ENCODE measurements at places on chromosomes 3 and 15.
A peak's percentile ranks its signal among the peaks of the same experiment; 100 is the strongest.

GRCh38 chr15:88661761-88662556 lies 23.1 kb downstream of the ISG20 start:
- DNase-seq: no peak

DNA sequence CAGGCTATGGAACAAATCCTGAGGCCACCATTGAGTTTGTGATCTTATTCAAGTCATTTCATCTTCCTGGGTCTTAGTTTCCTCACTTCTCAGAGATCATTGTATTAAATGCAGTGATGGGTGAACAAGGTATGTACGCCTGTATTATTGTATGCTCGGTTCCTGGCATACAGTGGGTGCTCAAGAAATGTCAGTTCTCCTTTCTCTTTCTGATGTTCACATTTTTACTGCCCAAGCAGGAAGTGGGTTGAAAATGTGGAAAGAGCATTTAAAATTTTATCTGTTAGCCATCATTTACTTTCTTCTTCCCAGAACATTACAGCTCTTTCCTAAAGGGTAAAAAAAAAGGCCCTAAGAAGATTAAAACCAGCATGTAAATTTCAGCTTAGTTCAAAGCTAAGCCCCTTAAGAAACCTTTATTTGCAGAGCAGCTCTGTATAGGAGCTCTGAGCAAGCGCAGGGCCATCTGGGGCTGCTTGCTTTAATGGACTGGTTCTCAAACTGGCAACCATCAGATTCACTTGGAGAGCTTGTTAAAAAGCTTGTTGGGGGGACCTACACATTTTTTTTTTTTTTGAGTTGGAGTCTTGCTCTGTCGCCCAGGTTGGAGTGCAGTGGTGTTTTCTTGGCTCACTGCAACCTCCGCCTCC lies 179.4 kb downstream of the CHST2 start:
- DNase-seq: no peak

- DNase-seq: no peak
These were observed 183.9 kb downstream of the PDCD6IP start for GRCh38 chr3:33982269-33982798.

GRCh38 chr3:151443583-151443982 lies 17.3 kb downstream of the IGSF10 start:
- DNase-seq: no peak

DNA sequence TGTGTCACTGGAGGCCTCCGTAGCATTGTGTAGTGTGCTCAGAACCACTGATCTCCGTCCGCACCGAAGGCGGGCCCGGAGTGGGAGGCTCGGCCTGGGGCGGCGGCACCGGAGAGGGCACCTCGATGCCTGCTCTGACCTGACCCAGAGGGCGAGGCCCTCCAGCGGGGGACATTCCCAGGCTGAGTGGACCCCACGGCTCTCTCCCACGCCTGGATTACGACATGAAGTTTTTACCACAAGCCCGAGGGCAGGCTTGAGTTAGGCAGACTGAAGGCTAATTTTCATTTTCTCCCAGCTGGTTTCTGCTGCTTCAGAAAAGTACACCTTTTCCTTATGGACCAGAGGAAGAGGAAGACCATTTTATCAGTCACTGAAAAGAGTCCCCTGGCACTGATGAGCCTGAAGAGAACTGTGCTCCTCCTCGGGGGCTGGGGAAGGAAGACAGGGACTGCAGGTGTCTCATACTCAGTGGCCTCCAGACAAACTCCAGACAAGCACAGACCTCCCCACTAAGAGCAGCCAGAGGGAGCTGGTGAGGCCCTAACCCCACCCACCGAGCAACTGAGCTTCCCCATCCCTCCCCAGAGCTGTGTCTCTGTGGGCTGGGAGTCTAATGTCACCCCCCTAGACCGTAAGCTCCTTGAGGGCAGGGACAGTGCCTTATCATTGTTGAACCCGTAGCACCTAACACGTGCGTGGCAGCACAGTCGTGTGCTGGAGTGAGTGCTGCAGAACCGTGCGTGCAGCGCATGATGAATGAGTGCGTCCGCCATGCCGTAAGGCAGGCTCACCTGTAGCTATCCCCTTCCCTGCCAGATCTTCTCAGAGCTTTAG lies 74.5 kb upstream of the BLM start:
- no peak for DNase-seq

DNA sequence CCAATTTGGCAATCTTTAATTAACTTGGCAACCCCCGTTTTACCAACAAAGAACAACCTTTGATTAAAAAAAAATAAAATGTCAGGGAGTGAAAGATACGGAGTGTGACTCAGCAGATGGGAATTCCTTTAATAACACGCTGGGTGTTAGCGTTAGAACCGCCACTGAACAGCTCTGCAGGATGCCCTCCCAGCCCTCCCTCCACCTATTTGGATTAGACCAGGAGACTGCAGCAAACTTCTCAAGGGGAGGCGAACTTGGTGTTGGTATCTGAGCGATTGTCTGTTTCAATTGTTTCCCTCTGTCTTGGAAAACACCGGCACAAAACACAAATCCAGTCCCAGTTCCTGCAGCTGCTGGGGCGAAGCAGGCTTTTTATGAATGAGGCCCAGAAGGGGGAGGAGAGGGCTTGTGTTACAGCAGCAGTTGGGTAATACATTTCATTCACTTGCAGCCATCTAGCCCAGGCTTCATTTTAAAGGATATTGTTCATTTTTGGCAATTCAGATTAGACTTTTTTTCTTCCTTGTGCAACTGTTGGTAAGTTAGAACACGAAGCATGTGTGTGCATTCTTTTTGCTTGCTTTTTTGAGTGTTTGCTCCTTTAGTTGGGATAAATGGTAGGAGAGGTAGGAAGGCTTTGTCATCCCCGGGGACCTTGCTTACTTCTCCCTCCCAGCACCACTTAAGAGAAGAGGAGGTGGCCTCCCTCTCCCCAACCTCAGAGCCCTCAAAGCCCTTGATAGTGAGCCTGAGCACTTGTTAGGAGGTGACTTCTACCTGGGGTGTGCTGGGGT lies 152.3 kb downstream of the IGF1R start:
- peak; percentile 27 for DNase-seq

DNA sequence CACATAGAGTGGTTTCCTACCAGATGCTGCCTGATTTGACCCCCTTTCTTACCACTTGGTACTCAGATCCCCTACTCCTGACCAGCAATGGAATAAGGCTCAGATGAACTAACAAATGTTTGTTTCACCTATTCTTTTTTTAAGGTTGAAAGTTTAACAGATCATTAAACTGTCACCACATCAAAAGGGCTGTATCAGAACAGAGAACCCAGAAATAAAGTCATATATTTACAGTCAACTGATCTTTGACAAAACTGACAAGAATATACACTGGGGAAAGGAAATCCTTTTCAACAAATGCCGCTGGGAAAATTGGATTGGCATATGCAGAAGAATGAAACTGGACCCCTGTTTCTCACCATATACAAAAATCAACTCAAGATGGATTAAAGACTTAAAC lies 56.0 kb downstream of the GPR176 start:
- no peak for DNase-seq

DNA sequence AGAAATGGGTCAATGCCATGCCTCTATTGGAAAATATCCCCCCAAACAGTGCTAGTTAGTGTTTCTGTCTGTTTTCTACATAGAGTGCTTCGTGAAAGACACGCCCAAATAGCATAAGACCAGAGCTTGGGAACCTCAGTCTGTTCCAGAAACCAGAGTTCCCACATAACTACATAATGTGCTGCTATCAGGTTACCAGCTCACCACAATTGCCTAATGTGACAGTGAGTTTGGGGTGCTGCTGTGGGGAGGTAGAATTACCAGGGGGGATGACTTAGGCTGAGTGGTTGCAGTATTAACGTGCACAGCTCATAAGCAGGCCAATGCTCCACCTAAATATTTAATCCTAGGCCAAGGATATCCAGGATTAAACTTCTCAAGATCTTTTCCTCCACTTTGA lies 39.2 kb downstream of the DUT start:
- DNase-seq: no peak

- no peak for DNase-seq
These were observed 11.1 kb downstream of the TLE3 start for GRCh38 chr15:70086636-70087035.

- DNase-seq: no peak
These were observed 6.7 kb downstream of the C3orf22 start for GRCh38 chr3:126551839-126552687.

DNA sequence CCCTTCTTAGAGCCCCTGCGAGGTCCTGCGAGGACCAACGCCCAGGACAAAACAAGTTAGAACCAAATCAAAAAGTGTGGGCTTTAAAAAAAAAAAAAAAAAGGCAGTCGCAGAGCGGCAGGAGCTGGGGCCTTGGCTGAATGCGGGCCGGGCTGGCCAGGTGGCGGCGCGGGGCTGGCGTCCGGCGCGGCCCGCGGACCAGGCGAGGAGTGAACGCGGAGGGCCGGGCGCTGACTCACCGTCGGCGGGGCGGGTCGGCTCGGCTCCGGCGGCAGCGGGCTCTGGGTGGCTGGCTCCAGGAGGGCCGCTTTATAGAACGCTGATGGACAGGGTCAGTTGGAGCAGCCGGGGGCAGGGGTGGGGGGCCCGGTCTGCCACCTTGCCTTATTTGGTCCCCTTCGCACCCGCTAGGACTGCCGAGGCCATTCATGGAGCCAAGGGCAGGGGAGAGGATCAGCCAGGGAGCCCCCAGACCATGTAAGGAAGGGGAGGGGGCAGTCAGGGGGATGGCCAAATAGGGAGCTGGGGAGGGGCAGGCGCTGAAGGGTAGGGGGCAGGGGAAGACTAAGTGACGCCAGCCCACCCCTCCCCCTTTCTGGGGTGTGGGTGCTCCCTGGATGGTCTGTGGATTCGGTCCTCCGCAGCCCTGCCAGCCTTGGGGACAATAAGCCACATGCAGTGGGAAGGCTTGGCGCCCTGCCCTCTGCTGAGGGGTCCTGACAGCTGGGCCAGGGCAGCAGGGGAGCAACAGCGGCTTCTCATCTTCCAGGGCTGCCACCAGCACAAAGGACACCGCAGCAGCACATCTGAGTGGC lies at the start of gene ACTC1:
Gene ACTC1 (minus strand): TSS at position 283 of the 815 bp plus-strand sequence. CDS start 741 bp downstream, outside the sequence.
- DNase-seq: no peak

DNA sequence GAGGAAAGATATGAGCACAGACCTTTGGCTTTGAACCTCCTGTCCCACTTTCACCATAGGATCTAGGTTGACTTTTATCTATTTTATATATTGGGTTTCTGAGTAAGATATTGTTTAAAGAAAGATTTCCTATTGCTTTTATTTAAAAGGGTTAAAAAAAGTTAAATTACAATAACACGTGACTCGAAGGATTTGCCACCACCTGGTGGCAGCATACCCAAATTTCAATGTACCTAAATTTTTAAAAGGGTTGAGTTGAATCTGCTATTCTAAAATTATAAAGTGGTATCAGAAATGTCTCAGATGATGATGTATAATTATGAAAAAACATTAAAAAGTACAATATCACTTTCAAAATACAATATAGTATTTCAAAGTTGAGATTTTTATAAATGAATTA lies 368.4 kb downstream of the MECOM start:
- no peak for DNase-seq

DNA sequence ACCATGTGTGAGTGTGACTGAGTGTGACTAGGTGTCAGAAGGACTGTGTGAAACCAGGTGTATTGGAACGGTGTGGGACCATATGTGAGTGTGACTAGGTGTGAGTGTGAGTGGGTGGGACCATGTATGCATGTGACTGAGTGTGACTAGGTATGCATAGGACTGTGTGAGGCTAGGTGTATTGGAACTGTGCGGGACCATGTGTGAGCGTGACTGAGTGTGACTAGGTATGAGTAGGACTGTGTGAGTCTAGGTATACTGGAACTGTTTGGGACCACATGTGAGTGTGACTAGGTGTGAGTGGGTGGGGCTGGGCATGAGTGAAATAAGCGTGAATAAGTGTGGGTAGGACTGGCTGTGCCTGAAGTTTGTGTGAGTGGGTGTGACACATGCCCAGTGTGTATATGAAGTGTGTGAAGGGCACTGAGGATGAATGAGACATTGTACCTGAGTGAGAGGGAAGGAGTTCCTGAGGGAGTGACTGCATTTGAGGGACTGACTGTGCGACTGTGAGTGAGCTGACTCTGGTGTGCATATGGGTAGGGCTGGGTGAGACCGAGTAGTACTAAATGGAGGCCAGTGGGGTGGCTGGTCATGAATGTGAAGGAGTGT lies 247.0 kb upstream of the CCDC54 start:
- no peak for DNase-seq

DNA sequence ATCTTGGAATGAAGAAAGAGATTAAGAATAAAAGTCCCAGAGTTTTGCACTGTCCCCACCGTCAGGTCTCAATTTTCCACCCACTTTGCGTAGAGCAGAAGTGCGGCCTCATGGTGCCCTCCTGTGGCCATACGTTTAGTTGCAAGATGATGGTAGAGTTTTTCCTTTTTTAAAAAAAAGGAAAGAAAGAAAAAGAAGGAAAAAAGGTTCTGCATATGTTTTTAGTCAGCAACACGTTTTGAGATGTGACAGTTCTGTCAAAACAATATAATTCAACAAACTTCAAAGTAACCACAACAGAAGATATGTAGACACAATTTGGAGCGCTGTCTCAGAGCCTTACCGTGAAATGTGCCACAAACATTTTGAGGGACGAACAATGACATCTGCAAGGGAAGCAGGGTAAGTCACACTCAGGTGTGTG lies 24.6 kb downstream of the EBLN2 start:
- DNase-seq: no peak

- no peak for DNase-seq
These were observed 143.2 kb upstream of the TLE3 start for GRCh38 chr15:70240820-70241430.

DNA sequence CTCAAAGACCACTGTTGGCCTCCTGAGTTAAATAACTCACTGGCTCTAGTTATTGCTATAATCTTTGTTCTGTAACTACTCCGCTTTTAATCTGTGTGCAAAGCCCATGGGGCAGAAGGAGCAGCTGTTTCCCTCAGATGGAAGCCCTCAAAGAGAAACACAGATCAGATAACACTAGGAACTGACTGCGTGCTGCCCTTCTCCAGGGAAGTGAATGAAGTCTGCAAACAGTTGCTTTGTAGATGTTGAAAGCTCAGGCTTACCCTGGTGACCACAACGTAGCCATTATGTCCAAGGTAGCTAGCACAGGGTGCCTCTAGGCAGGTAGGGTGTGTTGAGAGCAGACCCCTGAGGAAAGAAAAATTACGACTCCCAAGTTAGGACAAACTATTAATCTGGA lies 152.3 kb upstream of the STAC start:
- DNase-seq: no peak

GRCh38 chr3:59567661-59568060 lies 517.8 kb upstream of the CFAP20DC start:
- DNase-seq: no peak

- no peak for DNase-seq
These were observed 43.6 kb downstream of the RBPMS2 start for GRCh38 chr15:64731805-64732151.

DNA sequence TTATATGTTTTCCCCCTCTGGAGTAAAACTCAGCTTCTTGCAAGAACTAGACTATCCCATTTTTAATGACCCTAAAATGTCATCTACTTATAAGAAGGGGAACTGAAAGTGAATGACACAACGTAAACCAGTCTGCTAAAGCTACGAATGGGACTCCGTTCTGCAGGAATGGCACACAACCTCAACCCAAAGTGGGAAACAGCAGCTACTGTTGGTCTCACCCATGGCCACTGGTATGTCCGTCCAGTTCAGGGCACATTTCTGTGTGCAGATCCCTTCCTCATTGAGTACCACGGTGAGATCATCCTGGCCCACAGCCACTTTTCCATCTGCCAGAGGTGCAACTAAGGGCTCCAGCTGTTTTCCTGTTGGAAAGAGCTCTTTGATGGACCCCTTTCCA lies 23.8 kb downstream of the VPS39 start:
- DNase-seq: no peak

All from anterior cingulate cortex (tissue), 58 donors.